ENCODE measurements at places on chromosomes 5 and 9.

DNA sequence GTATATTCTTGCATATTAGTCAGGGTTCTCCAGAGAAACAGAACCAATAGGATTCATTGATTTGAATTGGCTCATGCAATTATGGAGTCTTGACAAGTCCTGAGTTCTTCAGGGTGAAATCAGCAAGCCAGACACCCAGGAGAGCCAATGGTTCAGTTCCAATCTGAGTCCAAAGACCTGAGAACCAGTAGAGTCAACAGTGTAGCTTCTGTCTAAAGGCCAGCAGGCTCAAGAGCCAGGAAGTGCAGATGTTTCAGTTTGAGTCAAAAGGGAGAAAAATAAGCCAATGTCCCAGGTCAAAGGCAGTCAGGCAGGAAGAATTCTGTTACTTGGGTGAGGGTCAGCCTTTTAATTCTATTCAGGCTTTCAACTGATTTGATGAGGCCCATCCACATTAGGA is 37.8 kb upstream of the ANKRD34B start:
- no peak for DNase-seq

- DNase-seq: no peak
These were observed 5.5 kb downstream of the ADAMTSL1 start for GRCh38 chr9:18479405-18479804.

DNA sequence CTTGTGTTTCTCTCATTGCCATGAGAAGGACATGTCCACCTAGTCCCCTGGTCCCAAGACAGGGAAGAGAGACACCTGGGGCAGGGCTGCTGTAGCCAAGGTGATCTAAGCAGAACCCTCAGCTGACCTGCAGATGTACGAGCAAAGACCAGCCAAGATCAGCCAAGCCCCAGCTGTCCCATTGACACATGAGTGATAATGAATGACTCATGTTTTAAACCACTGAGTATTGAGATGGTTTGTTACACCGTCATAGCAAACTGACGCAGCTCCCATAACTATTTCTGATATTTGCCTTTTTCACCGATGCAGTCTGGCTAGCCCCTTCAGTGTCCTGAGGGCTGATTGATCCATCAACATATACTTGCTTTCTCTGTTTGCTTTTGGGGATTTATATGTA is 6.7 kb downstream of the OR1K1 start:
- no peak for DNase-seq

DNA sequence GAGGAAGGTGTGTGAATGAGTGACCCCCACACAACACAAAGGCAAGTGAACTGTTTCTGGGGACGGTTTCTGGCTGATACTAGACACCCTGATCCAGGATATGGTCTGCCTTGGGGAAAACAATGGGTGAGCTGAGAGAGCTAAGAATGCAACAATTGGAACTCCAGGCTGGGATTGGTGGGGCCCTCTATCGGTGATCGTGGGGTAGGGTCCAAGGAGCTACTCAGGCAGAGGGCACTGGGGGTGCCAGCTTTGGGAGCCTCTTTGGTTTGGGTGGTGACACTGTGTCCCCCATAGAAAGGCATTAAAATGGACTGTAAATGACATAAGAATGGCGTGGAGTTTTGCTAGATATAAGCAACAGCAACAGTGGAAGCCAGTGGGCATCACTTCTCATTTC is 439.1 kb downstream of the DMAC1 start:
- no peak for DNase-seq

DNA sequence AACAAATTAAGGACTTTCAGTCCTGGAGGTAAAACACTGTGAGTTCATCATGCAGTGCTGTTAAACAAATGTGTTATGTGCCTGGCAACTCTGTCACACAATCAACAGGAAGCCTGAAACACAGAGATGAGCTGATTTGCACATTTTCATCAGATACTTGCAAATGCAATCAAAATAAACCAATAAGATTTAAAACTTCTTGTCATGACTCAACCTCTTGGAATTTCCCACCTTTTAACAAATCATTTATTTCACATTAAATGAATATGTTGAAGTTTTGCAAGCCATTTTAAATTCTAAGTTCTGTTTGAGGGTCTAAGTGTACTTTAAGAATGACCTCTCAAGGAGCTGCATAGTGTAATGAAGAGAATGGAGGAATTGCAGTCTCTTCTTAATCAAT is 64.4 kb downstream of the ANXA1 start:
- no peak for DNase-seq

GRCh38 chr5:173909199-173909598 is 21.1 kb downstream of the CPEB4 start:
- DNase-seq: no peak

DNA sequence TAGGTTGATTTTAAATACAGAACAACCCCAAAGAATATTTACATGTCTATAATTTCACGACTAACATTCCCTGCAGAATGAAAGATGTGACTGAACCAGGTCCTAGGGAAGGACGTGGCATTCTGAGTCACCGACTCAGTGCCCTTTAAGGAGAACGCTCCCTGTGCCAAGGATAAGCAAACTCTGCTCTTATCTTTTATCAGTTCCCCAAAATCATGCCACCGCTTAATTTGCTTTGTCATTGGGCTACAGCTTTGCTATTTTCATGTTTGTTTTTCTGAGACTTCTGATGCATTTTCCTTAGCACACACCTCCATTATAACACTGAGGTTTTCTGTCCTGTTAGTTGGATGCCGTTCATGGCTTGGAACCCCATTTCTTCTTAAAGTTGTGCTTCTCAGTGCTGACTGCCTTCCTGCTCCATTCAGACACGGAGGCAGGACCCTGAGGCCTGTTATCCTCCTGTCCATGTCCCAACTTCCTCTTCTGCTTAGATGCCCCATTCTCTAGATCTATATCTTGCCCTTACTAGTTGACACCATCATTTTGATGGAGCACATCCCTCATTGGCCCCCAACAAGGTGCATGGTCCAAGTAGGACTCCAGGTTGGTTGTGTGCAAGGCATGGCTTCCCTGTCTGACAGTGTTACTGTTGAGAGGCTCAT is 11.2 kb upstream of the SEMA4D start:
- no peak for DNase-seq

DNA sequence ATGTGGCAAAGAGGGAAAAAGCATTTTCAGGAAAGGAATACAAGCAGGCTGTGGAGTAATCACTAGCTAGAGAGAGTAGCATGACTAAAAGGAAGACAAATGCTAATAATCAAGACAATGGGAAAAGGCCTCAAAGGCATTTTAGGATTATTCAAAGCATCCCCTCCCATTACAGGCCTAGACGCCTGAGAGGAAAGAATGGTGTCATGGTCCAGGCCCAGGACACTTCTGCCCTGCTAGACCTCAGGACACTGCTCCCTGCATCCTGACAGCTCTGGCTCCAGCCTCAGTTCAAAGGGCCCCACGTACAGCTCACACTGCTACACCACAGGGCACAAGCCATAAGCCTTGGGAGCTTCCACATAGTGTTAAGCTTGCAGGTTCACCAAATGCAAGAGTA is 40.8 kb upstream of the SHISAL2B start:
- DNase-seq: no peak

DNA sequence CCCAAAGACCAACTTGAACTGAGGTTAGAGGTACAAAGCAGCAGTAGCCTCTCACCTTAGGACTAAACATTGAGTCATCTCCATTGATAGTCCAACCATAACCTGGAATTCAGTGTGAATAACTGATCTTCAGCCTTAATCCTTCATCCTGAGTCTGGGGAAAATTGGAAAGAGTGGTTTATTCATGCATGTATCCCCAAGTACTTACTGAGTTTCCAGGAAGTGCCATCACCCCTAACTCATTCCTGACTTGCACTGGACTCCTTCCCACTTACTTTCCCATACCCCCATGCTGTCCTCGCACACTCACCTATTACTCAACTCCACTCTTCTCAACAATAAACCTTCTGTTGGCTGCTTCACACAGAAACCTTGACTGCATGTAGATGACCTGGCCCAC is 161.4 kb upstream of the ZNF462 start:
- no peak for DNase-seq

- no peak for DNase-seq
These were observed 66.5 kb upstream of the TGFBR1 start for GRCh38 chr9:99038484-99038820.

GRCh38 chr5:44875661-44876605 is 67.2 kb downstream of the MRPS30 start:
- DNase-seq: no peak

DNA sequence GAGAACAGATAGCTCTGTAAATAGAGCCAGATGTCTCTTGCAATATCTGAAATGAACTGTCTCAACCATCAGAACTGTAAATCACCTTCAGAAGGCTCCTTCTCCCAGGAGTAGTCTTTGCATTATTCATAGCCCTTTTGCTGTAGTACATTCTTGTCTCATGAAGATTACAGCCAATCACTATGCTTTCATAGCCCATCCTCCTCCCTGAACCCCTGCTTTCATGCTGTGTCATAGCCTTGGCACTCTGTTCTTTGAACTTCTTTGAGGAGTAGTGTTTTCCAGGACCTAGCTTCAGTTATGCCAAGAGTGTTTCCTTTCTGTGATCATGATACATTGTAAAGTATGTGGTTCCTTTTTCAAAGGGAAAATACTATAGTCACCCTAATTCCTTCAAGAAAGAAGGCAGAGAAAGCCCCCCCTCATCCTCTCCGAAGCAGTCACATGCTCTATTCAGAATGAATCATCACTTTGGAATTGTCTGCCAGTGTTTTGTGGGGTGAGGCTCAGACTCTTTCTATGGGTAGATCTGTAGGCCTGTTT is 61.1 kb downstream of the GRIA1 start:
- DNase-seq: no peak

DNA sequence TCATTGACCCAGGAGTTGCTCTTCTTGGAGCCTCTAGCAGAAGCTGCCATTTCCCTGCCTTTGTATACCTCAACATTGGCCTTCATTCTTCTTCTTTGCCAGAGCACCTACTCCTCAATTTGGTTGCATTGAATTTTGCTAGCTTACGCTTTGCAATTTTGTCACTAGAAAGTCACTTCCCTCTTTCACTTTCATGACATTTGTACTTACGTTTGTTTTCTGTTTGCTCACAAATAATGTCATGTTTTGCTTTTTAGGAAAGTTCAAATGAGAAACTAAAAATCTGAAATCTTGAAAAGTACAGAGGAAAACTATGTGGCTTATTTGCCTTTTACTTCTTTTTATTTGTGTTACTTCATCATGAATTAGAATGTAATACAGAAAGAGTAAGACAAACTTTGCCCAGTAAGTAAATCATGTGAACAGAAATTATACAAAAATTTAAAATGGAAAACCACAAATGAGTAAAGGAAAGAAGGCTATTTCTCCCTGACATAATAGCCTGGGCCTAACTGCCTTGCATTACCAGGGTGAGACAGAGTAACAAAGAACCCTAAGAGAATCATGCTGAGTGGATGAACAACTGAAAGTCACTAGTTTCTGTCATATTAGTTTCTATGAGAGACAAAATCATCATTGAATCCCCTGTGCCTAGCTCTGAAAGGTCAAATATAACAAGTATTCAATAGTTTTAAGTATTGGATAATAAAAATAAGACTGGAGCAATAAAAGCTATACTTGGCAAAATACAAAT is 7.4 kb upstream of the IFNA1 start:
- DNase-seq: no peak

DNA sequence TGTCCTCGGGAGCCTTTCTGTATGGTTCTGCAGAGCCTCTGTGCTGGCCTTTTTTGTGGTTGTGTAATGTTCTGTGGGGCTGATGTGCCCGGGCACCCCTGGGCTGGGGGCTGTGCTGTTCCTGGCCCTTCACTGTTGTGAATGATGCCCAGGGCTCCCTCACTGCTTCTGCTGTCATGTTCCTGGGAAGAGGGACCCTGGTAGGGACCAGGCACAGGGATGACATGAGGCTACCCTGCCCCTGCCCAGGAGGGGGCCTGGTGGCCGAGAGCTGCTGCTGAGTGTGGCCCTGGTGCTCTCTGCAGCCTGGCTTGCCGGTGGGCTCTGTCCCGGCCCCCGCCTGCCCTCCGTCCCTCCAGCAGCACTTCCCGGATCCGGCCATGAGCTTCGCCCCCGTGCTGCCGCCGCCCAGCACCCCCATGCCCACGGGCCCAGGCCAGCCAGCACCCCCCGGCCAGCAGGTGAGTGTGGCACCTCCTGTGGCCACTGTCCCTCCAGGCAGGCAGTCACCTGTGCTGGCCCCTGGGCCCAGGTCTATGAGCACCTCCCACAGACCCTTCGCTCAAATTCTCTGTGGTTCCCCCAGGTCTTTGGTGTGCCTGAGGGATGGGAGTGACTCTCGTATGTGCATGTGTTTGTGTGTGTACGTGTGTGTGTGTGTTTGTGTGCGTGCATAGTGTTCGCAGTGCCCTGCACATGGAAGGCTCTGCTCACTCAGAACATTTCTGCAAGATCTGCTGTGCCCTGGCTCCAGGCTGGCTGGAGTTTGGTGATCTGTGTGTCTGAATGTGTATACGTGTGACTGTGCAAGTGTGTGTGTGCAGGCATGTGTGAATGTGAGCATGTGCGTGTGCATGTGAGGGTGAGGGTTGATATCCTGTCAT is 72.3 kb downstream of the WNK2 start:
- DNase-seq: no peak

DNA sequence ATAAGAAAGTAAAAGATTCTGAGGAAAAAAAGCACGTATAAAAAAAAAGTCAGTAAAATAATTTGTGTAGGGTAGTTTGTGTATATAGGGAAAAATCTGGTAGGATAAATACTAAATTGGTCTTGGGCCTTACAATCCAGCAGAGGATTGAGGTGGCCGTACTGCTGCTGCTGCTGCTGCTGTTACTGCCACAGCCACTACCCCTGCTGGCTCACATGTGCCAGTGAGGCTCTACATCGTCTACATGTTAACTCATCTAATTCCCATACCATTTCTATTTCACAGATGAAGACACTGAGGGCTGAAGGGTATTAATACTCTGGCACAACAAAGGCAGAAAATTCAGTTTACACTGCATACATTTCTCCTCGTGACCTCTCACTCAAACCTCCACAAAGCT is 928.5 kb downstream of the TLE4 start:
- no peak for DNase-seq

DNA sequence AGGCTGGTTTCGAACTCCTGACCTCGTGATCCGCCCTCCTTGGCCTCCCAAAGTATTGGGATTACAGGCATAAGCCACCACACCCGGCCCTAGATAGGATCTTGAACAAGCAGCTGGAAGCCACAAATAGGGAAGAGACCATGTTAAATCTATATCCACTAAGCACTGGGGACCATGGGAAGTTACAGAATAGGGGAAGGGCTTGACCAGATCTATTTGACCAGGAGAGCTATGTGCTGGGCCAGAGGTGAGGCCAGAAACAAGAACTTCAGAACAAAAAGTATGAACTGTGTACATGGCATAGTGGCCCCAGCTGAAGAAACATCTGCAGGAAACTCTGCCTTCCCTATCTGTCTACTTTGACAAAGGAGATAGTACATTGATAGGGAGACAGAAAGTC is 10.8 kb downstream of the KLF4 start:
- DNase-seq: no peak

DNA sequence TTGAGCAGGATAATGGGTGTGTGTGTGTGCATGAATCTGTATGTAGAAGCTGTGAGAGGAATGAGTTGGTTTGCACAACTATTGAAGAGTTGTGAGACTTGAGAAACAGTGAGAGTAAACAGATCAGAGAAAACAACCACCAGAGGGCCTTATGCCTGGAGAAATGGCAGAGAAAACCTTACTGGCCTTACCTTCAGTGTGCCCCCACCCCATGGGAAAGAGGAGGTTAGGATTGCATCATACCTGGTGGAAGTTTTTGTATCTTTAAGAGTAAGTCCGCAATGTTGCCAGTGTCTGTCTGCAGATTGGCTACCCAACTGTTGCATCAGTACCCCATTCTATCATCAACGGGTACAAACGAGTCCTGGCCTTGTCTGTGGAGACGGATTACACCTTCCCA is 1909.4 kb upstream of the WWC1 start:
- no peak for DNase-seq

GRCh38 chr9:35842020-35842745 is 13.2 kb downstream of the TMEM8B start:
- no peak for DNase-seq
